Hepatocyte (in vitro differentiated cells): ENCODE measurements at places on chromosomes 1 and 21. TPM values are rescaled to one million over a fixed set of nuclear protein-coding genes. Genes with fewer than 3 reads are reported as not detected.

- no peak for DNase-seq
These were observed 19.1 kb upstream of the PINK1 start for GRCh38 chr1:20614131-20614579.

- no peak for DNase-seq
These were observed 5.8 kb downstream of the TTC13 start for GRCh38 chr1:230972855-230973271.

DNA sequence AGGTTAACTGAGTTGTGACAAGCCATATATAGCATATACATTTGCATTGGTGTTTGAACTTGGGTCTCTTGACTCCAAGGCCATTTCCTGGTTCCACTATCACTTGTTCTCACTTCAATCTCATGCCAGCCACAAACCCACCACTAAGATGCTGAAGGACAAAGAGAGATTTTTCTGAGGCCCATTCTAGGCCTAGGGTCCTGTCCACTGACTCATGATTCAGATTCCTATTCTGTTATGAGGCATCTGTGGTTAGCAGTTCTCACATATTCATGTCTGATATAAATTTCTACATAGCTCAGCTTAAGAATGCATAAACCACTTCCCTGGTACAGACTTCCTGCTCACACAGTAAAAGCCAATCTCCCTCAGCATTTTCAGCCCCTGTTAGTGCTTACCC, 326.1 kb upstream of the BEND5 start:
- DNase-seq = no peak

GRCh38 chr1:221454096-221454495, 287.8 kb downstream of the DUSP10 start:
- no peak for DNase-seq

DNA sequence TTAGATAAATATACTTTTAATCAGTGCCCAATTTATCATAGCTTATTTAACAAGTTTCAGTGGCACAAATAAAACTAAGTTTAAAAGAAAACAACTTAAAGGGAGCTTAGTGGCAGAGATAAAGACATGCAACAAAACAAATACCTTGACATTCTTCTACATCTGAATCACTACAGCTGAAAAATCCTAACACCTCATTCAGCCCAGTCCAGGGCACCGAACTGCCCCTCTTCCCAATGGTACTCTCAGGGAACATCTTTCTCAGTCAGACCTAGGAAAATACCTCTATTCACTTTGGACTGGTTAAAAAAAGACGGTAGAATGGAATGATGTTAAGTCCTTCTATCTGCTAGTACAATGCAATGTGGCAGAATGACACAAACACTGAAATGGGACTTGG, 8.3 kb downstream of the OTUD7B start:
- DNase-seq = no peak

DNA sequence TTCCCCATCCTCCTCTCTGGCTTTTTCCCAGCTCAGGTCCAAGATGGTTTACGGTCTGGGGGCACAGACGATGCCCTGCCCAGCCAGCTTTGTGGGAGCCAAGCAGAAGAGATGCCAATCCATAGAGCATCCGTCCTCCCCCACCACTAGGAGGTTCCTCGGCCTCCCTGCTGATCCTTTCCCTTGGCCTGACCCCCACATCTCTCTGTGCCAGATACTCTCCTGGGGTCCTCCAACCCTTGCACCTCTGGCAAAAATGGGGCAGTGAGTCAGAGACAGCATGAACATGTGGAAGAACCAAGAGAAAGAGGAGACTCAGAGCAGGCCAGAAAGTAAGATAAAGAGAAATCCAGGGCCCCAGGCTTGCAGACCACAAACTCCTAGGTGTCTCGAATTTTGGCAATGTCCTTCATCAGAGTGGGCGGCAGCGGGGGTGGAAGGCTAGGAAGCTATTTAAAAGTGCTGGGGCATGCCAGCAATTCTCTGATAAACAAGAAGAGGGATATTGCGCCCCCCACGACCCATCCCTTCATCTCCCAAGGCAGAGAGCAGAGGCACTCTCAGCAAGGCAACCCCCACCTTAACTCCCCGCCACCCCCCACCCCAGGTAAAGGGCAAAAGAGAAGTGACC, 11.4 kb downstream of the BLACAT1 start:
- DNase-seq = no peak

- no peak for DNase-seq
These were observed 13.6 kb upstream of the C1QTNF12 start for GRCh38 chr1:1259951-1260600.

The PROK1 gene
- 9.4 and 11.1 TPM in 2 replicates for polyA plus RNA-seq

The CCDC17 gene
- polyA plus RNA-seq = 0.73 and 1.4 TPM in 2 replicates

The IL24 gene
- 1.3 TPM in 1 of 2 replicates, not detected in the other for polyA plus RNA-seq

DNA sequence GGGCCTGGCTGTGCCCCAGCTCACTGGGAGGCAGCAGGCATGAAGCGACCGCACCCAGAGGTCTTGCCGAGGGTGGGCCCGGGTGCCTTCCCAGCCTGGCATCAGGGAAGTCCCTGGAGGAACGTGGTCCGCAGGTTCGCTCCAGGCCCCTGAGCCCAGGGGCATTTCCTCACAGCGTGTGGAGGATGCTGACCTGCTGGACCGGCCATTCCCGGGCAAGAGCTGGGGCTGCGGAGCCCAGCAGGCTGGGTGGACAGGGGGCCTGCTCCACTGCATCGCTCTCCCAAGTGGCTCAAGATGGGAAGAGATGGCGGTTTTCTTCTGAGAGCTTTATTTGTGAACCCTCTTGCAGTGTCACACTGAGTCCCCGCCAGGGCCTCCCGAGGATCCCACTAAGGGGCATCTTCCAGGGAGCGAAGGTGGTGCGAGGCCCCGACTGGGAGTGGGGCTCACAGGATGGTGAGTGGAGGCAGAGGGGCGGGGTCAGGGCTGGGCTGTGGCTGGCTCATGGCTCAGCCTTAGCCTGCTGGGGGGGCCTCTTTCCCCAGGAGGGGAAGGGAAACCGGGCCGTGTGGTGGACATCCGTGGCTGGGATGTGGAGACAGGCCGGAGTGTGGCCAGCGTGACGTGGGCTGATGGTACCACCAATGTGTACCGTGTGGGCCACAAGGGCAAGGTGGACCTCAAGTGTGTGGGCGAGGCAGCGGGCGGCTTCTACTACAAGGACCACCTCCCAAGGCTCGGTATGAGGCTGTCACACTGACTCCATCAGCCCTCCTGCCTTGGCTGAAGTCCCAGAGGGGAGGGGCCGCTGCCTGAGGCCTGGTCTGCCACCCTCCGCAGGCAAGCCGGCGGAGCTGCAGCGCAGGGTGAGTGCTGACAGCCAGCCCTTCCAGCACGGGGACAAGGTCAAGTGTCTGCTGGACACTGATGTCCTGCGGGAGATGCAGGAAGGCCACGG, 7.2 kb upstream of the MMP23B start:
- DNase-seq = no peak

- DNase-seq = no peak
These were observed 383.3 kb upstream of the KAZN start for GRCh38 chr1:14215151-14215550.

DNA sequence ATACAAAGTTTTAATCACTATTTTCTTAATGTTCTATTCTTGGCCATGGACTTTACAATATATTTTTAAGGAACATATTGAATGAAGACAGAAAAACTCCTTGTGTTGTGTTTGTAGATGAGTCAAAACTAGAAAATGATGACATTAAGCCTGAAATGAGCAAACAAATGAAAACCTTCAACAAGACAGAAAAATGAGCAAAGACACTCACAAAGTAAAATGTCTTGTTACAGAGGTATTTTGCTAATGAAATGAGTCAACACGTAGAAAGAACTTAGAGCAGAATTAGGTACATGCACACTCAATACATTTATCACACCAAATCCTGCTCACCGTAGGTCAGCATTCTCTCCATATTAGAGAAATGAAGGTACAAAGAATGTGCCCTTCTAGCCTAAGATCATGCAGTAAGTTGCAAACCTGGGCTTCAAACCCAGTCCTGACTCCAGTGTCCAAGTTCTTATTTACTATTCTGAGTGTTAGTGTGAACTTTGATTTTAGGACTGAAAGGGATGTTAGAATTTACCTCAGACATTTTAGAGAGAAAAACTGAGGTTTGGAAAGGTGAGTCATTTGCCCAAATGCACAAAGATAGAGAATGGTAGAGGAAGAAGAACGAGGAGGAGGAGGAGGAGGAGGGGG, 133.9 kb upstream of the SGIP1 start:
- DNase-seq = no peak

- DNase-seq = no peak
These were observed 272.0 kb downstream of the FOXD2 start for GRCh38 chr1:47709872-47710231.
